ENCODE measurements at places on chromosomes 7 and 10. TPM values are rescaled to one million over a fixed set of nuclear protein-coding genes. Genes with fewer than 3 reads are reported as not detected.

DNA sequence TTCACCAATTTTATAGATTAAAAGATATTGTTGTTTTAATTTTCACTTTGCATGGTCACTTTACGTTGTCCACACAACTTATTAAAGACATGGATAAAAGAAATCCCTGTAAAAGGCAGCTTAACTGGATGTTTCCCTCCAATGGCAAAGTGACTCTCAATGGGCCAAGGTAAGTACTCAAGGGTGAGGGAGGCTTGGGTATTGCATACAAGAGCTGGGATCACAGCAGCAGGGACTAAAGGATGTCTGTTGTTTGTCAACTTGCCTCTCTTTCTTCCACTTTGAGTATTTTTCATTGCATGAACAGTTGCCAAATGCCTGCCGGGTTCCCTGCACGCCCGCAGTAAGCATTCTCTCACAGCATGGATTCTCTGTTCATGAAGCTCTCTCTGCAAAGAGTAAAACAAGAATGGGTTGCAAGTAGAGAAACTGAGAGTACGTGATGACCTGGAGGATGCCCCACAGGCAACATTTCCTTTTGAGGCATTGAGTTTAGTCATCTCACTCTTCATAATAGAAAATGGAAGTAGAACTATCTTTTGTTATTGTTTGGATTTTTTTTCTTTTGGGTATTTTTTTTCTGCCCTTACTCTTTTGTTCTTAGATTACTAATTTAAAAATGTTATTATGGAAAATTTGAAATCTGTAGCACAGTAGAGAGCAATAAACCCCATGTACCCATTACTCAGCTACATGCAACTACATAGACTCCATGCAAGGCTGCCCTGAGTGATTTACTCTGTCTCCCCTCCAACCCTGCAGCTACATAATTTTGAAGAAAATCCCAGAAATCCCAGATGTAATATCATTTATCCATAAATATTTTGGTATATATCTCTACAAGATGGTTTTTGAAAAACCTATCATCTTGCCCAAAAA lies 26.3 kb downstream of the GPR141 start:
- DNase-seq: no peak

DNA sequence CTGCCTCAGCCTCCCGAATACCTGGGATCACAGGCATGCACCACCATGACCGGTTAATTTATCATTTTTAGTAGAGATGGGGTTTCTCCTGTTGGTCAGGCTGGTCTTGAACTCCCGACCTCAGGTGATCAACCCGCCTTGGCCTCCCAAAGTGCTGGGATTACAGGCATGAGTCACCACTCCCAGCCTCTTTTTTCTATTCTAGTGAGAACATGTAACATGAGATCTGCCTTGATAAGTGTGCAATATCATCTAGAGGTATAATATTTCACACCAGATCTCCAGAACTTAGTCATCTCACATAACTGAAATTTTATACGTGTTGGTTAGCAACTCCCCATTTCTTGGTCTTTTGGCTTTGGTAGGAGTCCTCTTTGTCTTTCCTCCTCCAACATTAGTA lies 656.9 kb downstream of the CNTNAP2 start:
- no peak for DNase-seq

DNA sequence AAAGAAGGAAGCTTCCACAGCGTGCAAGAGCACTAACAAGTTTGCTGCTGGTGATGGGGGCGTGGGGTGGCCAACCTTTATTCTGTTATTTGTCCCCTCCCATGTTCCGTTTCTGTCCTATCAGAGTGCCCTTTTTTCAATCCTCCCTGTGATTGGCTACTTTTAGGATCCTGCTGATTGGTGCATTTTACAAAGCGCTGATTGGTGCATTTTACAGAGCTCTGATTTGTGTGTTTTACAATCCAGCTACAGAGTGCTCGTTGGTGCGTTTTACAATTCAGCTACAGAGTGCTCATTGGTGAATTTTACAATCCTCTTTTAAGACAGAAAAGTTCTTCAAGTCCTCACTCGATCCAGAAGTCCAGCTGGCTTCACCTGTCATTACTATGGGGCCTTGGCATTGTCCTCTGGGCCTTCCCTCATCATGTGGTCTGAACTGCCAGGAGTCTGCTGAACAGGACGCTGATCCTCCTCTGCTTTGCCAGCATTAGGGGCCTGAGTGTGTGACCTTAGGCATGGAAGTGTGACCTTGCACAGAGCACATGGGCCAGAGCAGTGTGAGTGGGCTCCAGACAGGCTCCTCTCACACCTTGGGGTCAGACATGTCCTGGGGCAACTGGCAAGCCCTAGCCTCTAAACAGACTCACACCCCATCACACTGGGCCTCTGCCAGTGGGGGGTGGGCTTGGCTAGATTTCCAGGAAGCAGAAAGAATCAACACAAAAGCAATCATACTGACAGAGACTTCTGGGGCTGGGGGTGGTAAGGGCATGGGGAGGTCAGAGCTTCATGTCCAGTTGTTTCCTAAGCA lies 167.4 kb downstream of the PTPN20 start:
- DNase-seq: no peak

- peak; percentile 72 for DNase-seq
Observed at GRCh38 chr7:2567679-2568278, 9.0 kb downstream of the IQCE start.

GRCh38 chr7:22681852-22682657 lies 44.9 kb upstream of the IL6 start:
- no peak for DNase-seq

GRCh38 chr7:12210179-12211053 lies 678 bp upstream of the TMEM106B start:
- DNase-seq: peak; percentile 72

GRCh38 chr7:112701456-112701855 lies 88.7 kb downstream of the TMEM168 start:
- DNase-seq: no peak

DNA sequence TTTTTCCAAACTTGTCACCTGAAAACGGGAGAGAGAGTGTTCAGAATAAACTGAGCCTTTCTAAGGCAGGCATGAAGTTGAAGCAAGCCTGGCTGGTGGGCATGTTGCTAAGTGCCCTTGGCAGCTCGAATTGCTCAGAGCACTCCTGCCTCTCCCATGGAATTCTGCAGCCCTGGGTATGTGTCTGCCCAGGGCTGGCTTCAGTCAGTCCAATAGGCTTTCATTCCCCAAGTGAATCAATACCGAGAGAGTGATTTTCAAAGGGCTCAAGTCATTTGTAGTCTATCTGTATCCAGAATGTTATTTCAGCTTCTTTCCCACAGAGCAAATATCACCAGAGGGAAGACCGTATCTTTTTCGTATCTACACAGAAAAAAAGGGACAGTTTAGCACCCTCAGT lies 415.5 kb upstream of the COBL start:
- DNase-seq: no peak

DNA sequence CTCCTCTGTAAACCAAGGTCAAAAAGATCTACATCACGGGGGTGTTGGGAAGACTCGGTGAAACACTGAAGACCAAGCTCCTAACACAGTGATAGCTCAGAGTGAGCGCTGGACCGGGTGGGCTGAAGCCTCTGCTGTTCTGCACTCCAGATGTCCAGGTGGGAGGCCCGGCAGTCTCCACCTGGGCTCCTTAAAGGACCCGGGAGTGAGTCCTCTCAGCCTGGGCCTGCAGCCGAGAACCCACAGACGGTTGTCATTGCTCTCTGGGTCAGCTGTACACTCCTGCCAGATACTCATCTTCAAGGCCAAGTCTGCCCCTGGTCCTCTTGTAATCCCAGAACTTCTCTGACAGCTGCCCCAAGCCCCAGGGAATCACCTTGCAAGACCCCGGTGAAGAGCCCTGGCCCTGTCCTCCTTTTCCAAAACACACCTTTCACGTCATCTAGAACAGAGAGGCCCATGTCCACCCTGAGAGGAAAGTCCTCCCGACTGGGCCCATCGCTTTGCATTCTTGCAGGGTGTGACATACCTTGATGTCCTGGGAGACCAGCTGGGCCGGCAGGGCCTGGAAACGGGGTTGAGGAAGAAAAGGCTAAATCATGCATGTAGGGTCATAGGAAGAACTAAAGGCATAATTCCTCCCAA lies 43.7 kb downstream of the COL17A1 start:
- DNase-seq: no peak

- peak; percentile 47 for DNase-seq
Observed at GRCh38 chr10:65581426-65582026, 1344.3 kb upstream of the LRRTM3 start.

DNA sequence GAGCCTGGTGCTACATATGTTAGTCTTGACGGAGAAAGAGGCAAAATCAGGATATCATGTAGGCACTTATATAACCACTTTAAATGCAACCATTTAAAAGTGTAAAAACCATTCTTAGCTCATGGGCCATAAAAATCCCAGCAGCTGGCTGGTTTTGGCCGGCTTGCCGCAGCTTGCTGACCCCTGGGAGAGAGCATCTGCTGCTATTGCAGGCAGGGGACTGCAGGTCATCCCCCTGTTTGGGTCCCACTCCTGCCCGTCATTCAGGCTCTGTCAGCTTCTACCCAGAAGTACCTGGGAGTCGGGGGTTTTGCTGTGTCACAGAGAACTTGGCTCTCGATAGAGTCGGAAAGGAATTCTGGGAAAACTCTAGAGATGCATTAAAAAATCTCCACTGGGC lies 187.4 kb downstream of the CUX1 start:
- no peak for DNase-seq

DNA sequence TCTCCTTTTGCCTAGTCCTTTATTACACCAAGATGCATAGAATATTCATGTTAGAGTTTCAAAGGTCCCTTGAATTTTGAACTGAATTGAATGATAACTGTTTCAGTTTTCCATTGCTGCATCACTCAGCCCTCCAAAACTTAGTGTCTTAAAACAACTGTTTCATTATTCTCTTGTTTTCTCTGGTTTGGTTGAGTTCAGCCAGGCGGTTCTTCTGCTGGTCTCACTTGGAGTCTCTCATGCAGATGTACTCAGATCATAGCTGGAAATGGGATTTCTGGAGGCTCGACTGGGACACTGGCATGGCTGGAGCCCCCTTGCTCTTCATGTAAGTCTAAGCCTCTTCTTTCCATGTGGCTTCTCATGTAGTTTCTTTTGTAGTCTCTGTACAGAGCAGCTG lies 107.2 kb upstream of the MKI67 start:
- no peak for DNase-seq

DNA sequence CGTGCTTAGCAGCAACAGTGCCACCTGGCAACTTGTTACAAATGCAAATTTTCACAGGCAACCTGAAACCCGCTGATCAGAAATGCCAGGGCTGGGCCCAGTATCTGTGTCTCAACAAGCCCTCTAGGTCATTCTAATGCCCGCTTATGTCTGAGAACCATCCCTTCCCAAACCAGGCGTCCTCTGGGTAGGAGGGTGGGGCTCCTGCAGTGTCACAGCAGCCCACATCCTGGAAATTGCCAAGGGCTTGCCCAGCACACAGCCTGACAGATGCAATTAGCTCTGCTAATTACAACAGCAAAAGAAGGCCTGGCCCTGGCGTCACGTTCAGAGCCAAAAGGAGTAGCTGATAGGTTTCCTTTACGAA lies 15.9 kb downstream of the ITPRIP start:
- DNase-seq: peak; percentile 47

GRCh38 chr10:64996886-64997285 lies 1475.7 kb downstream of the REEP3 start:
- no peak for DNase-seq

DNA sequence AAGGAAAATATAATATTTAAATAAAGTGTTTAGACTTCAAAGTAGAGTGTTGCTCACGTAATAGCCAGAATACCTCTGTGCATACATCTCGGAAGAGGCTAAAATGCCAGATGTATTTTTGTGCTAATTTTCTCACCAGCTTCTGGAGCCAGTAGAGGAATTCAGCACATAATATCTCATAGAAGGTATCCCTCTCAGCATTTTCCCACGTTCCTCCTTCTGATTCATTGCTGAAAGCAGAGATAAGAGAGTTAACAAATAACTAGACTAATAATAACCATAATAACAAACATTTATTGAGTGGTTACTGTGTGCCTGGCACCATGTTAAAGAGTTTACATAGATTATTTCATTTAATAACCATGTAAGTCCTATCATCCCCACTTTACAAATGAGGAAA lies 123.6 kb downstream of the VTI1A start:
- no peak for DNase-seq

GRCh38 chr7:128037880-128038619 lies 6.8 kb upstream of the LRRC4 start:
- no peak for DNase-seq

GRCh38 chr7:98629001-98629431 lies 11.9 kb downstream of the NPTX2 start:
- DNase-seq: no peak

The ITGB8 gene
- total RNA-seq: 12.0 TPM

The CCSER2 gene
- total RNA-seq: 95.0 TPM

The THSD7A gene
- 20.0 TPM for total RNA-seq

The PRLHR gene
- not detected for total RNA-seq

The OR9A4 gene
- total RNA-seq: 0.36 TPM
